Esophagus muscularis mucosa (tissue), 4 donors: ENCODE measurements at places on chromosomes 3 and 15. TPM values are rescaled to one million over a fixed set of nuclear protein-coding genes. Genes with fewer than 3 reads are reported as not detected.

DNA sequence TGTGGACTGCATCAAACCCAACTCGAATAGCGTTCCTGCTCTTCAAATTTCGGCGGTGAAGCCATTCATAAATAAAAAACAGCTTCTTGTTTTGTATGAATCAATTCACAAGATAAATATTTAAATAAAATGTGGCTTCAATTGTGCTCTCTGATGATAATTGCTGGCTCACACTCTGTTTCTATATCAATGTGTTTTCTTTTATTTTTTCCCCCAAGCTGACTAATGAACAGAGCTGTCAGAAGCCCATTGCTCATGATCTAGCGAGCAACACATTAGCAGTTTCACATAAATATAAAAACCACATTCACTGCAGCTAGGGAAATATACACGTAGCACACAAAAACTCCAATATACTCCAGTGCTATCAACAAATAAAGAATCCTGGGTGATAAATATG lies 45.0 kb upstream of the FOXP1 start:
- no peak for DNase-seq

DNA sequence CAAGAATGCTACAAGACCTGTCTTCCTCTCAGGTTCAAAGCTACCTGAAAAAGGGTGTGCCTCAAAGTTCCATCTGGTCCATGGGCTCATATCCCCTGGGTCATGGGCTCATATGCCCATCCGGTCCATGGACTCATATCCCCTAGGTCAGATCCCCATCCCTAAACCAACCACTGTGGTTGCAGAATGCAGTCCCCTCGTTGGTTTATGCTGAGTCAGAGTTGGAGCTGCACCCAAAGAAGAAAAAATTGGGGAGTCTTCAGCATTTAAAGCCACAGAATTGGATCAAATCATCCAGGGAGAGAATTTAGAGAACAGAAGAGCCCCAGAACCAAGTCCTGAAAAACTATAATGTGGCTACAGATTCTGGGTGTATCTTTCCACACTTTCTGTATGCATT lies 71.5 kb upstream of the IL12A start:
- DNase-seq: peak; percentile 66

The SLC38A3 gene
- not detected for total RNA-seq

DNA sequence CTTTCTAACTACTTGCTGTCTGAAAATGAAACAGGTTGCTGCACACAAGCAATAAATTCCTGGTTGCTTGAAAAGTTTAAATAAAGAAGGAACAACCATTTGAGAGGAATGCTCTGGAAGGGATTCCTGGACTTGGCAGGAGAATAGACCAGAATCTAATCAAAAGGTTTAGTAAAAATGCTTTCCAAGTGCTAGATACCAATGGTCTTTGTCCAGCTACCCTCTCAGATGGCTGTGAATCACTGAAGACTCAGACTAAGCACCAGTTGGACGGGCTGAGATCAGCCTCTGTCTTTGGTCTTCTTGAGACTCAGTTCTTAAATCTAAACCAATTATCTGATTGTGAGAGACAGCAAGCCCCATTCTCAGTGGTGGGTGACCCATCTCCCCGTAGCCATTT lies 27.7 kb upstream of the LPP start:
- DNase-seq: no peak

GRCh38 chr3:16136055-16136454 lies 38.4 kb upstream of the GALNT15 start:
- no peak for DNase-seq

GRCh38 chr3:170493712-170494182 lies 75.1 kb downstream of the CLDN11 start:
- DNase-seq: no peak

GRCh38 chr3:129121016-129121791 lies 400 bp downstream of the RAB43 start:
- DNase-seq: no peak

DNA sequence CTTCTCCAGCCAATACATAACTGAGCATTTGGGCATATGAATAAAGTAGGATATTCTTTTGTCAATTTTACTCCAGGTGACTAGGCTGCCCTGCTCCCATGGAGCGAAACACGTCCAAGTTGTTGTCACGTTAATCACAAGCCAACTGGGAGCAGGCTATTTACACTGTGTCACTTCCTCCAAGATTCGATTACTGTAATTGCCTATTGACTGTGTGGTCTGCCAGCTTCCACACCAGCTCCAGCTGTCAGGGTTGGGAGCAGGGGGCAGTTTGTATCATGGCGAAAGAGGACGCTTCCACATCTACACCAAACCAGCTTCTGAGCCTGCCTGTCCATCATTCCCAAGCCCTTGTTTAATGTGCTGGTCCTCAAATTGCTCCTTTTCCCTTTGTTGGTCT lies 89.2 kb upstream of the RORA start:
- peak; percentile 66 for DNase-seq

The CLRN1 gene
- not detected for total RNA-seq

DNA sequence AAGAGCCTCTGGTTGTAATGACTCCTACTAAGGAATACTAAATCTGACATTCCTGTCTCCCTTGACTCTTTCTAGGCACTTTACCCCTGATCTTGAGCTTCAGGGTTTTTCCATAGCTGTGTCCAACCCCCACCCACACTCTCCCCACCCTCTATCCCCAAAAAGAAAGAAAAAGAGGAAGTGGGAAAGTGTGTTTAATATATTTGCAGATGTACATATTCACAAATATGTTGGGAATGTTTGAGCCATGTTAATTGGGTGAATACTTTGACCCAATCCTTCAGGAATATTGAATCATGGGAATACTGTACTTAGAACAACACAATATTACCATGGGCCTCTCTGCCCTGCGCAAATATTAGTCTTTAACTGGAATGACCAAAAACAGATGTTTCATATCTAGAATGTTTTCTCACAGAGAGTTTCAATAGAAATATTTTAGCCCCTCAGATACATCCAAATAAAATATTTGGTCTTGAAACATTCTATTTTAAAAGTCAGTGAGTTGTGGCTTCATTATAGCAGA lies 19.8 kb upstream of the PFN2 start:
- DNase-seq: no peak

DNA sequence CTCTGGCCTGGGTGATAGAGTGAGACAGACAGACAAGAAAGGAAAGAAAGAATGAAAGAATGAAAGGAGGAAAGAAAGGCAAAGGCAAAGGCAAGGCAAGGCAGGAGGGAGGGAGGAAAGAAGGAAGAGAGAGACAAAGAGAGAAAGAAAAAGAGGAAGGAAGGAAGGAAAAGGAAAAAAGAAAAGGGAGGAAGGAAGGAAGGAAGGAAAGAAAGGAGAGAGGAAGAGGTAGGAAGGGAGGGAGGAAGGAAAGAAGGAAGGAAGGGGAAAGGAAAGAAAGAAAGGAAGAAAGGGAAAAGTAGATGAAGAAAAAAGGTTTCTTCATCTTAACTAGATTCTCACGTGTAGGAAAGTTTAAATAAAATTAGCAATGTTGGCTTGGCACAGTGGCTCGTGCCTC lies 142.2 kb downstream of the GREM1 start:
- DNase-seq: no peak

The GMPPB gene
- 12.0 TPM for total RNA-seq
